ENCODE measurements at places on chromosomes 6 and 20.

DNA sequence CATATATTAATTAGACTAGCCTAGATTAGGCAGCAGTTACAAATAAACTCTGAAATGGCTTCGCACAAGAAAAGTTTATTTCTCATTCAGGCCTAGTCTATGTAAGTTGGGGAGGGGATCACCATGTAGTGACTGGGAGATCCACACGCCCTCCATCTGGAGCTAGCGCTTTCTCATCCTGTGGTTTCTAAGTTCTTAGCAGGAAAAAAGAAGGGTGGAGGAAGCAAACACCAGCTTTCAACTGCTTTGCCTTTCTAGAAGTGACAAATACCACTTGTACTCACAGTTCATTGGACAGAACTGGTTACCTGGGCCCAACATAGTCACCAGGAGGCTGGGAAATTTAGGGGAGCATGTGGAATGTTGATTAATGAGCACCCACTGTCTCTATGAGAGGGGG, 46.6 kb downstream of the NDUFAF5 start:
- no peak for DNase-seq

GRCh38 chr6:107154801-107155160, 39.5 kb upstream of the BEND3 start:
- no peak for DNase-seq

GRCh38 chr20:50980071-50980681, 21.6 kb downstream of the MOCS3 start:
- DNase-seq = no peak

GRCh38 chr6:85498596-85499258, 48.8 kb downstream of the NT5E start:
- DNase-seq = no peak

DNA sequence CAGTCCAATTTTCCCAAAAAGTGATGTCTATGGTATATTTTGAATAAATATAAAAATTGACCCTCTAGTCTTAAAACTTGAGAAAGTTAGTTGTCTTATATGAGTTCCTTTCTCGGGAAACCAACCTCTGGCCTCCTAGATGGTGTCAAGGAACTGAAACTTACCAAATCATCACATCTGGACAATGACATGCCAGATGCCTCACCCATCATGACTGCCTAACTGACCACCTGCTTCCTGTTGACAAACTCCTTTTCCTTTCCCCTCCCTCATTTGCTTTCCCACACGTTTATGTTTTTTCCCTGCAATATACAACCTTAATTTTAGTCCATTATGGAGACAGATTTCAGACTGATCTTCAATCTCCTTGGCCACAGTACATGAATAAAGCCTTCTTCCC, 731.0 kb downstream of the EPHA7 start:
- no peak for DNase-seq

DNA sequence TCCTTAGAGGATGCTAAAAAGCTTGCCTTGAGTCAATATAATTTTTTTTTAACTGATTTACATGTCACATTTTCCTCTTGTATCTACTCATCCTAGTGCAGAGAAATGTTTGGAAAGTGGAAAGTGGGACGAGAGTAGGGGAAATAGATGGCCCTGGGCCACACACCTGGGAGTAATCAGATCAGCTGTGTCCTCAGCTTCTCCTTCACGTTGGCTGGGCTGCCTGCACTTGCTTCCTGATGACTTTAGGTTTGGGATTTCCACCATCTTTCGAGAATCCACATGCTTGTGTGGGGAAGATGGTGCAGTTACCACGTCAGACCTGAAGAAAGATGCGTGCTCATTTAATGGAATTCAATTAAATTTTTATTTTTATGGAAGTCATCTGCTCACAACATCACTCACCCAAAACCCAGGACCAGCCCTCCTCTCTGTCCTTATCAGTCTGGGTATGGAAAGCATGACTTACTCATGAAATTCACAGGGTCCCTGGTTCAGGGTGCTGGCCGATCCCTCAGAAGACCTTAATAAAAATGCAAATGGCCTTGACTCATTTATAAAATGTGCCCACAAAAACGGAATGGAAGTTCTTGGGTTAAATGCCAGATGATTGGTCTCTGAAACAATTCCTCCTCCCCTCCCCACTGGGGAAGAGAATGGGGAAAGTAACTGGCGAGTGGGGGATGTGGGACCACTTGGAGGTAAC, 74.5 kb upstream of the TIAM2 start:
- DNase-seq = no peak

GRCh38 chr6:3405182-3405518, 51.7 kb downstream of the SLC22A23 start:
- DNase-seq = no peak

GRCh38 chr20:1894471-1894950, 696 bp upstream of the SIRPA start:
- no peak for DNase-seq

DNA sequence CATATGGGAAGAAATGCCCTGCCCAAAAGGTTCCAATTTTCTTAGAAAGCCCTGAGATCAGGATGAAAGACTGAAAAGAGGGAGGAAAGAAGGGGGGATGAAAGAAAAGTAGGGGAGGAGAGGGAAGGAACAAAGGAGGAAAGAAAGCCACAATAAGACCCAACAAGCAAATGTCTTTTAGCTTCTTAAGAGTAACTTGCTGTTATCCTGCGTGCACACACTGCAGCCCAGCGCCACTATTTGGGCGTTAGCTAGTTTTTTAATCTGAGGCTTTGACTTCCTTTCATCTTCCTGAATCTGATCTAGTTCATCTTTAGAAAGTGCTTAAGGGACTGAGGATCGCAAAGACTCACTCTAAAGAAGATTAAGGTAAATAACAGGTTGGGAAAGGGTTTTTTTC, 77.4 kb upstream of the HDDC2 start:
- no peak for DNase-seq

GRCh38 chr6:167833396-167833763, 6.7 kb downstream of the AFDN start:
- no peak for DNase-seq

- no peak for DNase-seq
Measured at GRCh38 chr20:25280051-25280573, 32.2 kb downstream of the PYGB start.

DNA sequence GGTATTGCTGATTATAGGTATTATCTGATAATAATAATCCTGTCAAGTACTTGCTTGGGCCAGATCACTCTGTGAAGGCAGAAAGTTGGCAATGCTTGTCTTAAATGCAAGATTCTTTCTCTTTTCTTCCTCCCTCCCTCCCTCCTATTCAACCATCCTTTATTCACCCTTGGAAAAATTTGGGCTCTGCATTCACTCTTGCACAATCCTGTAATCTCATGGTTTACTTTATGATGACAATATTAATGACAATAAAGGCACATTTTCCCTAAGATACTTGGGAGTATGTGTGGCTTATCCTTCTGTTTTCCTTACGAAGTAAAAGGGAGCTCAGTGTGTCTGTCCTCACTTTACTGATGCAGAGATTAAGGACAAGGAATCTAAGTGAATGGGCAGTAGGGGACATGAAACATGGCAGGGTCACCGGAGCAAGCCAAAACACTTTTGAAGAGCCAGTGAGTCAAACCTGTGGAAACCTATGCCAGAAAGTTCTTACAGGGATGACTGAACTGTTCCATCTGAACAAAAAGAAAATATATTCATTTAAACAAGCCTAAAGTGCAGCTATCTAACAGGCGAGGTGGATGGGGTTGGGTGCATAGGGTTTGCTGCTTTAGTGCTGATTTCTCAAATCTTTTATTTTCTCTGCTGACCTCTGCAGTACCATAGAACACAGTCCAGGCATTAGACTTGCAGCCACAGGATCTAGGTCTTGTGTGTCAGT, 14.6 kb upstream of the RIPOR2 start:
- DNase-seq = no peak

DNA sequence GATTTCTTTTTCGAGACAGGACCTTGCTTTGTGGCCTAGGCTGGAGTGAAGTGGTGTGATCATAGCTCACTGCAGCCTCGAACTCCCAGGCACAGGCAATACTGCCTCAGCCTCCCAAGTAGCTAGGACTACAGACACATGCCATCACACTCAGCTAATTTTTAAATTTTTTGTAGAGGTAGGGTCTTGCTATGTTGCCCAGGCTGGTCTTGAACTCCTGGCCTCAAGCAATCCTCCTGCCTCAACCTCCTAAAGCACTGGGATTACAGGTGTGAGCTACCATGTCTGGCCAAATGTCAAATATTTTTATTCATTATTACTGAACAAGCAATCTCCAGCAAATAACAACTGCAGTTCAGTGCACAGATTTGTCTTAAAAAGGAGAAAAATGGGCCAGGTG, 131.7 kb upstream of the IFNGR1 start:
- DNase-seq = no peak

DNA sequence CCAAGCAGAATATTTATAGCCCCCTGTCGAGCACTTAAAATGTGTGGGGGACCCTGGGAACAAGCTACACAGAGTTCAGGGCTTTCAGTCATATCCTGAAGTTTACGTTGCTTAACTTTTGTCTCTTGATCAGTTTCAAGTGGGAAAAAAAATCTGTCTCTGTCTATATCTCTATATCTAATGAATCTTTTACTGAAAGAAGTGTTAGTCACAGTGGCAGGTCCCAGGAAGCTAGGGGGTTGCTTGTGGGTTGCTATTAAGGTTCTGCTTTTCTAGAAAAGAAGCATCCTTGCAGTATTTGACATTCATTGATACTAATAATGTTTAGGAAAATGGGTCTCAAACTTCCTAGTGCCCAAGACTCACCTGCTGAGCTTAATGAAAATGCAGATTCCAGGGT, 76.7 kb upstream of the CLDN20 start:
- no peak for DNase-seq

- no peak for DNase-seq
Measured at GRCh38 chr20:79565-79964, 7.9 kb upstream of the DEFB125 start.

Data from stimulated activated CD8-positive, alpha-beta memory T cell treated with anti-CD3 and anti-CD28 coated beads, Interleukin-15, amount 100 ng/mL, for 24 hours (primary cell).